ENCODE measurements at places on chromosomes 1 and 21.
A peak's percentile ranks its signal among the peaks of the same experiment; 100 is the strongest.

GRCh38 chr1:223713546-223714420, 1.4 kb downstream of the CAPN2 start:
- DNase-seq: no peak

GRCh38 chr1:46102769-46103476, 29.5 kb downstream of the PIK3R3 start:
- DNase-seq: no peak

DNA sequence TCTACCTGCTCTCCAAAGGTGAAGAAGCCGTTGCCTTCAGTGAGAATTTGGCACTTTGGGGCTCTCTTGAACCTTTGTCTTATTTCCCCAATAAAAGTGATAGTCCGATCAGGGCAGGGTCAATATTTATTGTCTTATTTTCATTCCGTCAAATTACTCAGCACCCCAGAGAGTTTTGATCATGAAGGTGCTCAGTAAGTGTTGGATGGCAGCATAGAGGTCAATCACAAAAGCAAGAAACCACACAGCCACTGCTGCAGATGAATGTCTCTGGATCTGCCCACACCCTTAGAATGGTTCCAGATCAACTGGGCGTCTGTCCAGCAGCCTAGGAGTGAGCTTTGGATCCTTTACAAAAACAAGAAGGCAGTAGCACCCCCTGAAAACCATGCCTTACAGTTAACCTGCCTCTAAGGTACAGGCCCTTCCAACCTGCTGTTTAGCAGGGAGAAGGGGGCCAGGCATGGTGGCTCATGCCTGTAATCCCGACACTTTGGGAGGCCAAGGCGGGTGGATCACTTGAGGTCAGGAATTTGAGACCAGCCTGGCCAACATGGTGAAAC, 97.3 kb downstream of the PSMG1 start:
- no peak for DNase-seq

- DNase-seq: peak; percentile 80
These were observed 341.5 kb downstream of the KCNH1 start for GRCh38 chr1:210792250-210793102.

DNA sequence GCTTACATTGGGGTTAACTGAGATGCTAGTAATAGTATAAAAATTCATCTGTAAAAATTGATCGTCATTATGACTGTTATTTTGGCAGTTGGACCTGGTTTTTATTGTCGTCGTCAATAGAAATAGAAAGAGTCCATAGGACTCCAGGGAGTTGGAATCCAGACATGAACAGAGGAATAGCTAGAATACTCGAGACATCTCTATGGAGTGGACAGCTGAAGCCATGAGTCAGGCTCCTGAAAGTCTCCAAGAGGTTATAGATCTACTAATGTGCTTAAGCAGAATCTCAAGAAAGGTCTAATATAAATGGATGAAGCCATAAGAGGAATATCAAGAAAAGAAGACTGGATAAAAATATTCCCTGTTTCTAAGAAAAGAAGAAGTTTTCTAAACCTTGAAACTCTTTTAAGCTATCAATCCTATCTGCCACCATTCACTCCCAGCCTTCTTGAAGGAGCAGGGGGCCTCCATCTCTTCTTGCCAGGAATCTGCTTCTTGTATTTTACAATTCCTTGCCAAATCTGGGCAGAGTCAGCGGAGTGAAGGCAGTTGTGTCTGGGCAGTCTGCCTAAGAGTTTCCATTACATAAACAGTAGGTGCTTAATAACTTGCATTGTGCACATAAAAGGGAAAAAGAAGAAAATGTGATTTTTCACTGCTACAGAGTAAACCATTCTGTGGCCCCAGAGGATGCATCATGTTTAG, 163.3 kb downstream of the ST6GALNAC5 start:
- DNase-seq: no peak

GRCh38 chr1:178768423-178768822, 43.4 kb downstream of the RALGPS2 start:
- DNase-seq: peak; percentile 12

DNA sequence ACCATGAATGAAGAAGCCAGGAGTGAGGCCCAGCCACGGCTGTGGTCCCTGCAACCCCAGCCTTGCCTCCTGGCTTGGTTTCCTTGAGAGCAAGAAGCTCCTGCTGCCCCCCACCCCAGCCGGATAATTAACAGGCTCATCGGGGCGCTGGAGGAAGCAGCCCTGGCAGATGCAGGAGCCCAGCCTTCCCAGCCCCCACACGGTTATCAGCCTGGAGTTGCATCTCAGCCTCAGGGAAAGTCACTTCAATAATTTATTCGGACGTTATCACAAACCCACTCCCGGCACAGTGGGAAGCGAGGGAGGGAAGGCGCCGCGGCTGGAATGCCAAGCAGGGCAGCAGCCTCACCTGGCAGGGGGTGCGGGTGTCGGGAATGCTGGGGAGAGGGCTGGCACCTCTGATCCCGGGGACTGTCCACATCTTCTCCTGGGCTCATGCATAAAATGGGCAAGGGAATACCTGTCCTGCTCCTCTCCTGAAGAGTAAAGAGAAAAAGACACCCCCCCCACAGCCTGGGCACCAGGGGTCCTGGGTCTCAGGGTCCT, 43.3 kb upstream of the LRP8 start:
- no peak for DNase-seq

DNA sequence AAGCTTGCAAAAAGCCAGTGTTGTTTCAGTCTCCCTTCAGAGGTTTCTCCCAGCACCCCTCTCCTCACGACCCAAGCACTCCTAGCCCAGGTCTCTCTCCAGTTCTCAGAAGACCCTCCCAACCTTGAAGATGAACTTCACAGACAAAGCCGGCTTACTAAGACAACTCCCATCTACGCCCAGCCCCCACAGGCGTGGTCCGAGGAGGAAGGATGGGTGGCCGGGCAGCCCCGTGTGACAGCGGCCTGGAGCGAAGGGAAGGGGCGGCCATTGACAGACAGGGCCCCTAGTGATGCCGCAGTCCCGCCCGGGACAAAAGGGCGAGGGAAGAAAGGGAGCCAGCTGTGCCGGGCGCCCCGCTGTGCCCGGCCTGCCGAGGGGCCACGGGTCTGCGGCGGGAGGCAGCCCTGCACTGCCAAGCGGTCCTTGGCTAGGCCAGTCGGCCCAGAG, 6.9 kb downstream of the PAX7 start:
- no peak for DNase-seq

- DNase-seq: no peak
These were observed 494 bp upstream of the PIP5K1A start for GRCh38 chr1:151197863-151198253.

DNA sequence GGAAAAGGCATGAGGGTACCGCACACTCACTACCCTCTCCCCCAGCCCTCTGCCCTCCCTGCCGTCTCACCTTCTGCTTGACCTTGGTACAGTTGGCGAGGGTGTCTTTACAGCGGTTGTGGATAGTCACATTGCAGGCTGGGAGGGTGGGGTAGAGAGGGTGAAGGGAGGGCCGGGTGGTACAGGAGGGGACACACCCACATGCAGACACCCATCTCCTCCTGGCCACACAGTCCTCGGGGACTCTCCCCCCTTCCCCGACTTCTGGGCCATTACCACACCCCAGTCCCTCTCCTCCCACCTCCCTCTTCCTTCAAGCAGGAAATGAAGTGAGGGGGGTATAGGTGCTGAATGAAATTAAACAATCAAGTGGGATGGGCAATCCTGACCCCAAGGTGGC, 11.6 kb downstream of the ARHGEF2 start:
- no peak for DNase-seq

DNA sequence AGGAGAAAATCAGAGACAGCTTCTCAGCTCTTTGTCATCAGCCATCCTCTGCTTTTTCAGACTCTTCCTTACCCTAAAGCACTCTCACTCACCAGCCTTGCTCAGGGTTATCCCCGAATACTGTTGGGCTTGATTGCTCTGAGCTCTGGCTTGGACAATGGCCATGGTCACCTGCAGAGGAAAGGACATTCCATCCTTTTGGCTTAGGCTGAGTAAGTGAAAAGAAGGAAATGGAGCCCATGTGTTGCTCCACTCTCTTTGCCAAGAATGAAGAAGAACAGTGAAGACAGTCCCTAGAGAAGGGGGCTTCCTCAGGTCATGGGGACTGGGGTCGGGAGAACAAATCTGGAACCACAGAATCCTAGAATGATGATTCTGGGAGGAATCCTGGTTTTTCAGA, 2.3 kb downstream of the MTMR11 start:
- no peak for DNase-seq

DNA sequence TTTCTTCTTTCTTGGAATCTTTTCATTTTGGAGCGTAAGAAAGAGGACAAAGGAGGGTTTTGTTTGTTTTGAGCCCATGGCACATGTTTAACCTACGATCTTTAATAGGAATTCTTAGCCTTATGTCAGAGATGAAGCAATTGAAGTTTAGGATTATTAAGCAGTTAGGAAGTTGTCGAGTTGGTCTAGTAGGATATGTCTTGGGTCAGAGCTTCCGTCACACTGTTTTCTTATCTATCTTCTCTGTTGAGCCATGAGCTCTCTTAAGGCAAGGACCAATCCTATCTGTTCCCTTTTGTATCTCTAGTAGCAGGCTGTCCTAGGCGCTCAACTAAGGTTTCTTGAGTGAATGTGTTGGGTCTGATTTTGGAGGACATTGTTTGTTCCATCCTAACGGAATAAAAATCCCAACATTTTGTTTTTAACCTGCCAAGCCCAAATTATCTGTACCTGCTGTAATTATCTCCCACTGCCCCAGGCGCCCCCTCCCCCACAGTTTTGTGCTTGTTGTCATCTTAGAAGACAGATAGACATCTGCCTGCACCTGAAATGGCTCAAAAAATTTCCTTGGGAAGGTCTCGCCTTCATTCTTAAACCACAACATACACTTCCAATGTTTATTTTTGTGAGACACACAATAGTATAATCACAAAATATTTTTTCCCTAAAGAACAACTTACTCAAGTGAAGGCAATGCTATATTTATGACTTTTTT, 95.3 kb upstream of the GADD45A start:
- no peak for DNase-seq

DNA sequence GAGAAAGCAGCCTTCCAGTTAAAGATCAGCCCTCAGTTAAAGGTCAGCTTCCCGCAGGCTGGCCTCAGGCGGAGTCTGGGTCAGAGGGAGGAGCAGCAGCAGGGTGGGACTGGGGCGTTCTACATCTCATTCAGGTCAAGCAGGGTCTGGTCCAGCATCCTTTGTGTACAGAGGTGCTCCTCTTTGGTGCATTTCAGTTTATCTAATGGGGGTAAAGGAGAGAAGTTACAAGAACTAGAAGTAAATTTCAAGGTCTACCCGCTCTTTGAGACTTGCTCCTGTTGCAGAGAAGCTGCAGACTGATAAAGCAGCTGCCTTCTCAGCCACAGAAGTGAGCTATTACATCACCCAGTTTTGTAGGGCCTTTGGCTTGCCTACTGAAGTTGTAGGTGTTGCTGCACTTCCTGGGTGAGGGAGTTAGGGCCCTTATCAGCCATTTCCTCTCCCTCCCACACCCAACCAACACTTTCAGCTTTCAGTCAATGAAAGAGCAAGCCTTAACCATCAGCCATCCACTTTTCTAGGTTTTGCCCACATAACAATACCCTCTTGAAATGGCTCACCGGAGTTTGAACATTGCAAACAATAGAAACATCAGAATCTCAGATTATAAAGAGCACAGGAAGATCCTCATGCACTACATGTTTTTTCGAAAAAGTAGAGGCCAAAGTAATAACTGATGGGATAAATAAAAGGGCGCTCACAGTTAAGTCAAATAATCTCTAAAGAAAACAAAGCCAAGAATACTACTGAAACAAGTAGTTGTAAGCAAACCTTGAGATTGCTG, 2.8 kb upstream of the NUP210L start:
- DNase-seq: no peak

DNA sequence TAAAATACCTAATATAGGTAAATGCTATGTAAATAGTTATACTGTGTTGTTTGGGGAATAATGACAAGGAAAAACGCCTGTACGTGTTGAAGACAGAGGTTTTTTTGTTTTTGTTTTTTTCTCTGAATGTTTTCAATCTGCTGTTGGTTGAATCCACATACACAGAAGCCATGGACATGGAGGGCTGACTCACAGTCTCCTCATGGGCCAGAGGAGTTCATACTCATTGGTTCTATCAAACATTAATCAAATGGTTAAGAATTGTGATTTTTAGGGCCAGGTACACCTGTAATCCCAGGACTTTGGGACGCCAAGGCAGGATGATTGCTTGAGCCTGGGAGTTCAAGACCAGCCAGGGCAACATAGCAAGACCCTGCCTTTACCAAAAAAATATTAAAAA, 20.5 kb downstream of the MIER1 start:
- DNase-seq: no peak

DNA sequence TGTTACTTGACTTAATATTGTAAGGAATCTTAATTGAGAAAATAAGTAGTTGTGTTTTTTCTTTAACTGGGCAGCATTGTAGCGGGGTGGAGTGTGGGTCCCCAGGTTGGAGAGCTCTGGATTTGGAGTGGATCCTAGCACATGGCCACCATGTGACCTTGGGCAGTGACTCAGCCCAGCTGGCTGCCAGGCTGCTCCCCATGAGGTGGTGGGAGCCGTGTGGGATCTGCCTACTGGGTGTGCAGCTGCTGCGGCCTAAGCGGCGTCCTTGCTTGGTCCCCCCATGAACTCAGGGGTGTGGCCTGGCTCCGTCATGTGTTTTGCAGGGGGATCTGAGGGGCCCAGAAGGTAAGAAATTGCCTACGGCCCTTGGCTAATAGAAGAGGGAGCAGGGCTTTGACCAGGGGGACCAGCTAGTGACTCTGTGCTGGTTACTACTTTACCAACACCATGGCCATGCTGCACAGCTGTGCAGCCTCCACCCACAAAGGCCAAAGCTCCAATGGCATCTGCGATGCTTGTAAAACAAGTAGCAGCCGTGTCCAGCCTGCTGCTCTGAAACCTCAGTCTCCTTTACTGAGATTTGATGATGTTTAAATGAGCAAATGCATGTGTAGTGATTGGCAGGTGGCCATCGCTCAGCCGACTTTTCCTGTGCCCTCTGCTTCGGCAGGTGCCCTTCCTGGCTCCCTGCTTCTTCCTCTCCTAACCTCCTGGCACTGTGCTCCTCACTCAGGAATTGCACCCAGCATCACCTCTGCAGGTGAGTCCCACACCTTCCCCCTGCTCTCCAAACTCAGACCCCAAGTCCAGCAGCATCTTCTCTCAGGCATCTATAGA, 68.3 kb downstream of the ADARB1 start:
- DNase-seq: peak; percentile 82

GRCh38 chr1:47608296-47608875, 170.5 kb downstream of the FOXD2 start:
- DNase-seq: no peak

DNA sequence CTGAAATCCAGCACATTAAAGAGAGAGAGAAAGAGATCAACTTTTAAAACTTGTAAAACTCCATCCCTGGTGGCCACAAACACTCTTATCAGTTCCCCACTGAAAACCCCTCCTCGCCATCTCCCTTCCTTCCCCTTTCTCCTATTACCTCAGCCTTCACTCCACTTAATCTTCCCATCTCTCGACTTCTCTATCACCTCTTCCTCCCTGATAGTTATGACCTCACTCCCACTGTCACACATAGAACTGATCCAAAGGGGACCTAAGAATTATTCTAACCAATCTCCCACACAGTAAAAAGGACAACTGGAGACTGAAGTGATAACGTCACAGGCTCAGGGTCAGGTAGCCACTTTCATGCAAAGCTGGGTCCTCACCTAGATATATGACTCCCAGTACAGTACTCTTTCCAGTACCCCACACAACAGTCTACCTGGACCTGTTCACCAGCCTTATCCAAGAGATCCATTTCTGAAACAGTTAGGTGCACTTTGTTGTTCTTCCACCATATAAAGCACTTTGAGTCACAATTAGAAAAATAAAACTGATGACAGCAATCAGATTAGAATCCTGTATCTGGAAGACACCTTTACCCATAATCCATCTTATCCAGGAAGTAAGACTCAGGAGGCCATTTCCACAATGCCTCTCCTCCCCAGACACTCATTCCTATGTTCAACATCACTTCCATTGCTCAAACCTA, 324.8 kb downstream of the SMYD3 start:
- DNase-seq: no peak

GRCh38 chr1:79472067-79472656, 465.6 kb upstream of the ADGRL4 start:
- no peak for DNase-seq

All from fibroblast of skin of scalp (primary cell).